Fibroblast of upper back skin (primary cell): ENCODE measurements at places on chromosomes 7 and 10.

DNA sequence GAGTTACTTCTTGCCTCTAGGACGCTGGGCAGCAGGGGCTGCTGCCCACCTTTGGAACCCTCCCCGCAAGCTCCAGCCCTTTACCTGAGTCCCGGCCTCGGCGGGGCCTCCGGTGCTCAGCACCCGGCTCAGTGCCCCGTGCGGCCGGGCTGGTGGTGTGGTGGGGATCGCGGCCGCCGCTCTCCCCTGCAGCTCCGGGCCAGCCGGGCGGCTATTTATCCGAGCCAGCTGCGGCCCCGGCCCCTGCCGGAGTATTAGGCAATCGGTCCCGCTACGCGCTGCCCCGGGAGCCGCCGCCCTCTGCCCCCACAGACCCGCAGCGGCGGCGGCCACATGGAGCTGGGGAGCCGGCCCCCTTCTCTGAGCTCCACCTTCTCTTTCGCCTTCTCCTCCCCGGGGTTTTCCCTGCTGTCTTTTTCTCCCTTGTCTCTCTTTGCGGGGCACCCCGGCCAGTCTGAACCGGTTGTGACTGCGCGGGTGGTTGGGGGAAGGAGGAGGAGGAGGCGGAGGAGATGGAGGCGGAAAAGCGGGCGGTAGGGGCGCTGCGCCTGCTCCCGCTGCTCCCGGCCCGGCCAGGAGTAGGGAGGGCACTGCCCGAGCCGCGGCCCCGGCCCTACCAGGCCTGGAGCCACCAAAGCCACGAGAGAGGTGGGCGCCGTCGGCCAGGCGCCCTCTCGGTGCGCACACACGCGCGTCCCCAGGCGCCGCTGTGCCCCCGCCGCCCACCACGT is at the start of gene SLC16A9:
Gene SLC16A9 (minus strand): TSS at position 456 of the 731 bp plus-strand sequence. CDS start 25,559 bp downstream, outside the sequence.
- DNase-seq = peak; percentile 53

DNA sequence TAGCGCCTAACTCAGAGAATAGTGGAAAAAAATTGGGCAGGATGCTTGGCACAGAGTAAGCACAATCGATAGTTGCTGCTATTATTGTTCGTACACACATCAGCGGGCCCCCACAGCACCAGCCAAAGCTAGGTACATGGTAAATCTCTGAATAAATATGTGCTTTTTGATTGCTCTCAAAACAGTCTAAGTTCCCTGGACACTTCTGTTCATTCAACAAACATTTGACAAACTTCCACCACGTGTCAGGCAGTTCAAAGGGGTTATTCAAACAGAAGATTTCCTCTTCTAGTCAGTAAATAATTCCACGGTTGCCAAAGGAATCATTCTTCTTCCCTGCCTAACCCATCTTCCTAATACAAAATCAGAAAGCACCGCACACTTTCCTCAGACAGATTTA is 150.8 kb downstream of the DGKI start:
- no peak for DNase-seq

GRCh38 chr7:28200598-28200997 is 20.0 kb upstream of the JAZF1 start:
- DNase-seq = no peak

DNA sequence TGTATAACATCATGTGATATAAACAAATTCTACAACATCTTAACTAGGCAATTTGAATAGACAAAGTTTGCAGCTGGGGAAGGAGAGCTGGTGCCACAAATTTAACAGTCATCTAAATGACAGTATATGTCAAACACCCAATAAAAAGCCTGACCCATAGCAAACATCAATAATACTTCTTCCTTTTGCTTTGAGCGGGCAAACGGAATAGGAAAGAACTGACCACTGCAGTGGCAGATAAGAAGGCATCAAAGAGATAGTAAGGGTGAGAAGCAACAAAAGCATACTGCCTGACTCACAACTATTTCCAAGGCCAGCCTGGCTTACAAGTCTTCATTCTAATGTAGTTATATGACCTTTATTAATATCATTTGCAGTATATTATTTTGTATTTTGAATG is 99.9 kb downstream of the LRRN3 start:
- no peak for DNase-seq

- DNase-seq = no peak
Observed at GRCh38 chr7:128933180-128933891, 4.4 kb upstream of the IRF5 start.

DNA sequence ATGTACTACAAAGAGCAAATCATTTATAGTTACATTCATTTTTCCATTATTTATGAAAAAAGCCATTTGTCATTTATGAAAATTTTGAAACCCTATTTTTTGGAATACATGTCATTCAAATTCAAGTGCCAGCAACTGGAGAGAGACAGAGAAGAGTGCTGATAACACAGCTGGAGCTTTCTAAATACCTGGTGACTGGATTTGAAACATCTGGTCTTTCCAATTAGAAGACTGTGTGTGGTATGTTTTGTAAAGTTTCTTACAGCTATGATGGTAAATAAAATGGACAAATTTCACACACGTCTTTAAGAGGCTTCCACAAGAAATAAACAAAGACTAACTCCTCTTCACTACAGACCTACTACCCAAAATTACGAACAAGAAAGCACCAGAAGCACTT is 56.8 kb downstream of the CHCHD3 start:
- no peak for DNase-seq

- peak; percentile 50 for DNase-seq
Observed at GRCh38 chr7:66138994-66139752, 24.5 kb downstream of the CRCP start.
